Ammon's horn (tissue), 1 donor: ENCODE measurements at places on chromosomes 1 and 21.
A peak's percentile ranks its signal among the peaks of the same experiment; 100 is the strongest.

- DNase-seq, result peak; percentile 88
These were observed 255.5 kb upstream of the SGIP1 start for GRCh38 chr1:66278260-66279021.

GRCh38 chr1:52461821-52462220 lies 57.4 kb downstream of the PRPF38A start:
- DNase-seq, result no peak

- no peak for DNase-seq
These were observed 260.3 kb downstream of the GRIK3 start for GRCh38 chr1:36773827-36774541.

DNA sequence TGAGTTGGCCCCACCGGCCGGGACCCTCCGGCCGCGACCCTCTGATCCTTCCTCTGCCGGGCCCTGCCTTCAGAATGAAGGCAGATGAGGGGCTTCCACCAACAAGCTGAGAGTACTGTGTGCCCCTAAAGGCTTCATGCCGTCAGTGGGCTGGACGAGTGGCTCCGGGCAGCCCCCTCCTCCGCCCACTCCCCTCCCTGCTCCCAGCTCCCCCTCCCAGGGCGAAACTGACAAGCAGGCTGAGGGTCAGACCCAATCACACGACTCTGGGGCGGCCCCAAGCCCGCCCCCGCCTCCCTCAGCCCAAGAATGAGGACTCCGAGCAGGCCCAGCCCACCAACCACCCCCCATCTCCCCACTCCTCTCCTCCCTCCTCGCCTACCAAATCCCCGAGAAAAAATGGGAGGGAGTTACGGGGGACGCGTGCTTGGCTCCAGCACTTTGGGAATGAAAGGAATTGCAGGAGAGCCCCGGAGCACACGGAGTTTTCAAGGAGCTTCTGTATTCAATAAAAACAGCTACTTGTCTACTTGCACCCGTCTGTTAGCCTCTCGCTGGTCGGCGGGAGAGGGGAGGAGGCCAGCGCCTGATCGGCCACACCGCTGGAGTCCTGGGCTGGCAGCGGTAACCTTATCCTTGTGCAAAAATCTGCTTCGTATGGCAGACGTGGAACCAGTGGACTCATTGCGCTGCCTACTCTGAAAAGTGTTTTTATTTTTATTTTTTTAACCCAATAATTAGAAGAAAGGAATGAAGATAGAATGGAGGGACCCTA lies at the start of gene COL11A1:
COL11A1 (minus strand) TSS at position 147 of the 775 bp plus-strand sequence. CDS start 344 bp downstream, outside the sequence.
- DNase-seq, result peak; percentile 57

DNA sequence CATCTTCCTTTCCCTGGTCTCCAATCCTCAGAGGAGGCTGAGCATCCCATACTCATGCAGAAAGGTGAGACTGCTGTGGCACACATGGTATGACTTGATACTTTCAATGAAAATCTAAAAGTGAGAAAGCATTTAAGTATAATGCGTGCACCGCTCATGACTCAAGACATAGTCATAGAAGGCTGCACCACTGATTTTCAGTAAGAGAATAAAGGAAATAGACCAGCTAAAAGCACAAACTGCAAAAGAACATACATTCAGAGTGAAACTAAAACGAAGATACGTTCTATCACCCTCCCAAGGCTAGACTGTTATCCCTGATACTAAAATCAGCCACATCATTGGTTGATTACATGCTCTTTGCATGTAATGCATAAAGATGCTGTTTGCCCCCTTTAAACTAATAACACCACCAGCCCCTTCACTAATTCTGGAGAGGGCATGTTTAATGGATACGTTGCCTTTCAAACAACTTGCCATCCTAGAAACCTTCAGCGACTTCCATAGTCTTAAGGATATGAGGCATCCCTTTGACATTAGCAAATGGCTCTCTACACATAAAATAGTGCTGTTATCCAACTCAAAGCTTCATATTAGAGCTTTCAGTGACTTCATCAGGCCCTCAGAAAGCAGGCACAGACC lies 2.1 kb downstream of the PLD5 start:
- DNase-seq, result no peak

DNA sequence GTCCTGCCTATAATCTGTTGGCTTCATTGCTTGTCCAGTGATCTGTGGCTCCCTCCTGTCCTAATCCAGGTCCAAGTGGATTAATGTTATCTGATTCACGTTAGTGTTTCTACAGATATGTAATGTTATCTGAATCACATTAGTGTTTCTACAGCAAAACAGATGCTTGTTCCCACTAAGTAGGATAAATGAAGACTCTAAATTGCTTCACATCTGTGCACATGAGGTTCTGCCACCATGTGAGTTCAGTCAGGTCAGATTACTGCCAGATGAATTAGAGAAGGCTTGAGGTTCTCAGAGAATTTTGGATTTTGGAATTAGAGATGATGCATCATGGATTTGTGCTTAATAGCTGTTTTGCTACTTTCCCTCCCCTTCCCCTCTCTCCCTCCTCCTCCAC lies 13.2 kb downstream of the DISC1 start:
- no peak for DNase-seq

DNA sequence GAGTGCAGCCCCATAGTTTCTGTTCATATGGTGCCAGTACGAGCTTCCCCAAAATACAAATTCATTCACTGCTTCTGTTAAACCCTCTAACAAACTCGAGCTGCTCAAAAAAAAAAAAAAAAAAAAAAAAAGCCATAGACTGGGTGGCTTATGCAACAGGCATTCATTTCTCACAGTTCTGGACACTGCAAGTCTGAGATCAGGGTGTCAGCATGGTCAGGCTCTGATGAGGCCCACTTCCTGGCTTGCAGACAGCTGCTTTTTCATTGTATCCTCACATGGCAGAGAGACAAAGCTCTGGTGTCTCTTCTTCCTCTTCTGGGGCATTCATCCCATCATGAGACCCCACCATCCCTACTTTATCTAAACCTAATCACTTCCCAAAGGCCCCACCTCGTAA lies 121.6 kb downstream of the PTBP2 start:
- peak; percentile 17 for DNase-seq

- no peak for DNase-seq
These were observed 13.0 kb upstream of the SLC6A9 start for GRCh38 chr1:44044071-44044801.

- DNase-seq, result no peak
These were observed 76.1 kb upstream of the GADD45A start for GRCh38 chr1:67608661-67609576.

DNA sequence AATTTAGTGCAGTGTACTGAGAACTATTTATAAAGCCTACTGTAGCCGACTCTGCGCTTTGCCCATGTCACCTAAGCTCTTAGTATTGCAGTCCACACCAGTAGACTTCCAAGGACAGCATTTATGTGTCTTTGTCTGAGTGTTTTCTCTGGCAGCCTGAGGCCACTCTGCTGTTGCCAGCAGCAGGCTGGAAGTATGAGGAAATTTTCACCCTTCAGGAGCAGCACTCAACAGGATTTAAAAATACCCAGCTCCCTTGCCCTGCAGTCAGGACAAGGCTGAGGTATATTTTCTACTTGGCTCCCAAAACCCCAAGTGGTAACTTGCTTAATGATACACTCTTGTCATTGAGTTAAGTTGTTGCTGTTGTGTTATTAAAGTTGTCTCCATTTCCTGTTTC lies 230.1 kb downstream of the SRGAP2C start:
- DNase-seq, result peak; percentile 46

- no peak for DNase-seq
These were observed 256.3 kb upstream of the IRF2BP2 start for GRCh38 chr1:234866007-234866866.

DNA sequence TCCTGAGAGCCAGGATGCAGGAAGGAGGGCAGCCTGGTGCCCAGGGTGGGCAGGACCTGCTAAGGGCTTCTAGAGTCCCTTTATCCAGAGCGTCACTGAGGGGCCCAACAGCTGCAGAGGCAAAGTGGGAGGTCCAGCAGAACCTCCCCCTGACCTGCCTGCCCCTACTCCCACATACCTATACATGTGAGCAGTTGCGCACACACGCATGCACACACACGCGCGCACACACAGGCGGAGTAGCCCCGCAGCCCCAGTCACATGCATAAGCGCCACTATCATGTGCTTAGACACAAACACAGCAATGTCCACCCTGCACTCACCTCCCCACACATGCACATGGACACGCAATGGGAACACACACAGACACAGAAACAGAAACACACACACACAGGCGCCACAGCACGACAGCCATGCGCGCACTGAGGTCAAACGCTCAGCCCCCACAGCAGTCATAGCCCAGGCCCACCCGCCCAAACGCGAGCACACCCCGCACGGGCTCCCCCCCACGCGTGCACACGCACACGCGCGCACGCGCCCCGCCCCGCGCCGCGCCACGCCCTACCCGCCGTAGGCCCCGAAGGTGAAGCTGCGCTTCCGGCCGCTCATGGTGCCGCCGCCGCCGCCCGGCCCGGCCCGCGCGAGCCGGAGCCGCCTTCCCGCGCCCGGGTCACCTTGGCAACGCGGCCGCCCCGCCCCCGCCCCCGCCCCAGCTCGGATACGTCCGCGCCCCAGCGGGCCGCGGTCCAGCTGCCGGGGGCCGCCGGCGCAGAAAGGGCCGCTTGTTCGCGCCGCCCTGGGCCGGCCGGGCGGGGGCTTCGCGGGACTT lies 17.7 kb downstream of the RAP1GAP start:
- peak; percentile 65 for DNase-seq

- DNase-seq, result no peak
These were observed 4.7 kb upstream of the DENND2D start for GRCh38 chr1:111204983-111205713.
